ENCODE measurements at places on chromosomes 2 and 18. TPM values are rescaled to one million over a fixed set of nuclear protein-coding genes. Genes with fewer than 3 reads are reported as not detected.
A peak's percentile ranks its signal among the peaks of the same experiment; 100 is the strongest.

DNA sequence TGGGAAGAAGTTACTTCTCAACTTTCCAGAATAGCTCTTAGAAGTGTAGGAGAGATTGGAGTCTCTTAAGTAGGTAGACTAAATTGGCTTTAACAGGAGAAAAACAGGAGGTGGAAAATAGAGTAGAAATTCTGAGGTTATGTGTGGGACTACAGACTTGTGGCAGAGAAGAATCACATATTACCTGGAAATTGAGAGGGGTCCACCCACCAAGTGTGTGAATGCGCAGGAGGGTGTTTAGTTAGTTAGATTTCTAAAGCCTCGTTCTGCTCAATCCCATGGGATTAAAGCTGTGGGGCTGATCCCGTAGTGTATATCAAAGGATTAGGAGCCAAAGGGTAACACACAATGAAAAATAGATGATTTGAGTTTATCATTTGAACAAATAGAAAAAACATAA lies 319.1 kb downstream of the TRIB2 start:
- DNase-seq, result no peak

DNA sequence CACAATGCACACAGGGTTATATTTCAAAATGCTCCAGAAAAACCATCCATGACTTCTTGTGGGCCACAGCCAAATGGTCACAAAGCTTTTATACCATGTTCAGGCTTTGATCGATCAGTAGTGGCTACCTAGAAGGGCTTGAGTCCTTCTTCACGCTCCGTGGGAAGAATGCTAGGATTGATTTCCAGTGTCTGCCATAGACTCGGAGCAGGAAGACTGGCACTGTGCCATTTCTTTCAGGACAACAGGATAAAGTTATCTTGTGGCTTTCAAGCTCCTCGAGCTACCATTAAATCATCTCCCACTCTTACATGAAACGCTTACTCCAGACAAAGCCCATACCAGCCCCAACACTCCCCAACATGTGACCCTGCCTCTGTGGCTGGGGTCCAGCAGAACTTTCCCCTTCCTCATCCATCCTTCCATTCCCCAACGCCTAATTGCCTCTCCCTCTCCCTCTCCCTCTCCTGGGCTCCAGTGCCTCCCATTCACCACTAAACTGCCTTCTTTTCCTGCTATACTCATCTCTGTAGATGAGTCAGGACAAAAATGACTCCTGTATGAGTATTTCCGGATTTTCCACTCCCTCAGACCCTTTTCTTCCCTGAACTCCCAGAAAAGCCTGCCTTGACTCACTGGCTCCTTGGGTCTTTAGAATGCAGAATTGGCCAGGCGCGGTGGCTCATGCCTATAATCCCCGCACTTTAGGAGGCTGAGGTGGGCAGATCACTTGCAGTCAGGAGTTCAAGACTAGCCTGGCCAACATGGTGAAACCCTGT lies 40.9 kb downstream of the ADD2 start:
- DNase-seq, result no peak

DNA sequence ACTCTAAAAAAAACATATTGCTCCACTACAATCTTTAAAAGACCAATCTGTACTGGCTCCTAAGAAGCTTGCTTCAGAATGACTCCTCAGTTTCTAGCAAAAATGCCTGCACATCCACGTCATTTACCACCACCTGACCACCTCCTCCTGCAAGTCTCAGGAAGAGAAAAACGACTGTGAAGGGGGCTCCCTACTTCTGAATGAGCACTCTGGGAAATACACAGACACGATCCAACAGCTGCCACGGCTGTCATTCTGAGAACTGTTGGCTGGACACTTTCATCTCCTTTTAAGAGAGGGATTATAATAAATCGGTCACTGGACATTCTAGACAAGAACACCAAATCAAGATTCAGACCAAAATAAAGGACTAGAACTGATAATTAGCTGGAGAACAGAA lies 21.5 kb downstream of the EPG5 start:
- DNase-seq, result no peak

The SH3RF3 gene
- 0.16 TPM for total RNA-seq

The TCF23 gene
- not detected for total RNA-seq

DNA sequence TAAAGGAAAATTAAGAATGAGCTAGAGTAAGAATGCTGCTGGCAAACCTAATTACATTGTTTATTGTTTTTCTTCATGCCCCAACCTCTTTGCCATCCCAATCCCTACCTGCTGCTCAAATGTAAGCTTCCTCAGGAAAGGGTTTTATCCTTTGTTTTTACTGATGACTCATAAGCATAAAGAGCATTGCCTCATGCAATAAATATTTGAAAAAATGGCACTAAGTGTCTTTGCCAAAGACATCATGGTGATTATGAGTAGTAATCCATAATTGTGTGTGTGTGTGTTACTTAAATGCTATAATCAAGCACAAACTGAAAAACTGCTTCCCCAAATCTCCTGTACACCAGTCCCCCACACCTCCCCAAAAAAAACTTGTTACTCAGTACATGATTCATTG lies 53.4 kb downstream of the DNER start:
- no peak for DNase-seq

GRCh38 chr2:147642765-147643164 lies 202.1 kb upstream of the ACVR2A start:
- DNase-seq, result no peak

- no peak for DNase-seq
These were observed 166.0 kb downstream of the SEPTIN10 start for GRCh38 chr2:109447776-109448175.

GRCh38 chr2:209556354-209556961 lies 132.6 kb downstream of the MAP2 start:
- DNase-seq, result peak; percentile 70

- DNase-seq, result no peak
These were observed 19.2 kb downstream of the KCNF1 start for GRCh38 chr2:10930721-10931516.

The PLGLB1 gene
- not detected for total RNA-seq

DNA sequence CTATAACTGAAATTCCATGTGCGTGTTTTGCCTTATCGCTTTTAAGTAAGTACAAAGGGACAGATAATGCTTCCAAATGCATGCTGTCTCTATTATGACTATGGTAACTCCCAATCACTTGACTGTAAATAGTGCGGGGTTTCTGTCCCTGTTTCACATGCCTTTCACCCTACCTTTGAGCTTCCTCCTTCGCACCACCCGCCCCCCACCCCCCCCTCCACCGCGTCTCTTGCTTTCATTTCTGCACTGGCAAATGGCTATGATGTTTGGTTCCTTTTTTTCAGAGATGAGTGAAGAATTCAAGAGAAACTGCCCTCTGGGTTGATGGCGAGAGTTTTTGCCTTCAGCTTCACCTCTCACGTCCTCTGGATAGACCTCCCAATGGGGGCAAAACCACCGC lies 25.0 kb upstream of the SPP2 start:
- DNase-seq, result no peak

The LIPG gene
- 96.0 TPM for total RNA-seq

DNA sequence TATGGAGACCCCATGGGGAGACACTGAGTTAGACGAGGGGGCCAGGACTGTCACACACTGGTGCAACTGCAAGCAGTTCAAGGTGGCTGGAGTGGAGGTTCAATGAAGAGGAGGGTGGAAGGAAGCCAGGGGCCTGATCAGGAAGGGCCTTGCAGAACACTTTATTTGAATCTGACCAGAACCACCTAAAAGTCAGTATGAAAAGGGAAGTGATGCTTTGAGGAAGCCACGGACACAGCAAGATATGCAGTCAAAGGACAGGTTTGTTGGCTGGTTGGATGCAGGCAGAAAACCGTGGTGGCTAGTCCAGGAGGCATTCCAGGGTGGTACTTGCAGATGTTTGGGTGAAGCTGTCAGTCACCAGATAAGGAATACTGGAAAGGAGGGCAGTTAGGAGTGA lies 3.5 kb upstream of the FAM124B start:
- no peak for DNase-seq

The USP34 gene
- total RNA-seq, result 40.6 TPM

GRCh38 chr2:43348908-43349661 lies 122.7 kb upstream of the ZFP36L2 start:
- no peak for DNase-seq

The SLC5A7 gene
- total RNA-seq, result not detected

- no peak for DNase-seq
These were observed at the start of gene TBR1 for GRCh38 chr2:161415987-161416707. Gene TBR1 (plus strand): TSS chr2:161416297. CDS start chr2:161416411, 114 bp downstream.

The SEMA4C gene
- 8.8 TPM for total RNA-seq

DNA sequence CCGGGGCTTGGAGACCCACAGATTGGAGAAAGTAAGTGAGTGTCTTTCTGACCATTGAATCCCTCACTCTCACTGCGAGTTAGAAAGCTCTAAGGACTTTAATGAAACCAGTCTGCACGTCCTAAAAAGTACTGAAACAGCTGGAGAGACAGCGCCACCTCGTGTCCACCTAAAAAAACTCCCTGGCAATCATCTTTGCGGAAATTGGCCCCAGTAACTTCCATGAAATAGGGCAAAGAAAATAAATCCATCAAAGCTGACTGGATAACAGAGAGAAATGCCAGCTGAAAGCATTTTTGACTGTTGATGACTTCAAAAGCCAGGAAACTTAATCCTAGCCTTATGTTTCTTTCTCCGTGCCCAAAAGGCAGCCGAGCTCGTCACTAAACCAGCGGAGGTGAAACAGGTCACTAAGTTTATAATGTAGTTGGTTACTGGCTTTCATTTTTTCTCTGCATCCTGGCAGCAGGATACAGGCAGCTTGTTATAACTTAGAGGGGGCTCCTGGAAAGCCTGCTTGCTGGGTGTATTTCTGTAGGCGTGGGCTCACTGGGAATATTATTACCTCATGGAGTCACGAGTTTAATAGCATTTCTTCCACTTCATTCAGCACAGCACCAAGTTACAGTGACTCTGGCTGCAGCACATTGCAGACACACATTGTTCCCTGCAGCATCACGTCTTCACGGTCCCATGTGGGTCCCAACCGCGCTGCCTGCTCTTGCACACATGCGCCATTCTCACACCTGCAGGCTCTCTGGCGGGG lies 266.5 kb downstream of the HRH4 start:
- peak; percentile 72 for DNase-seq

The KCNG2 gene
- total RNA-seq, result not detected

The ABI2 gene
- 23.1 TPM for total RNA-seq

The LINC00305 gene
- not detected for total RNA-seq

The MREG gene
- 13.8 TPM for total RNA-seq

GRCh38 chr2:9668687-9669345 lies 38.0 kb upstream of the YWHAQ start:
- no peak for DNase-seq

DNA sequence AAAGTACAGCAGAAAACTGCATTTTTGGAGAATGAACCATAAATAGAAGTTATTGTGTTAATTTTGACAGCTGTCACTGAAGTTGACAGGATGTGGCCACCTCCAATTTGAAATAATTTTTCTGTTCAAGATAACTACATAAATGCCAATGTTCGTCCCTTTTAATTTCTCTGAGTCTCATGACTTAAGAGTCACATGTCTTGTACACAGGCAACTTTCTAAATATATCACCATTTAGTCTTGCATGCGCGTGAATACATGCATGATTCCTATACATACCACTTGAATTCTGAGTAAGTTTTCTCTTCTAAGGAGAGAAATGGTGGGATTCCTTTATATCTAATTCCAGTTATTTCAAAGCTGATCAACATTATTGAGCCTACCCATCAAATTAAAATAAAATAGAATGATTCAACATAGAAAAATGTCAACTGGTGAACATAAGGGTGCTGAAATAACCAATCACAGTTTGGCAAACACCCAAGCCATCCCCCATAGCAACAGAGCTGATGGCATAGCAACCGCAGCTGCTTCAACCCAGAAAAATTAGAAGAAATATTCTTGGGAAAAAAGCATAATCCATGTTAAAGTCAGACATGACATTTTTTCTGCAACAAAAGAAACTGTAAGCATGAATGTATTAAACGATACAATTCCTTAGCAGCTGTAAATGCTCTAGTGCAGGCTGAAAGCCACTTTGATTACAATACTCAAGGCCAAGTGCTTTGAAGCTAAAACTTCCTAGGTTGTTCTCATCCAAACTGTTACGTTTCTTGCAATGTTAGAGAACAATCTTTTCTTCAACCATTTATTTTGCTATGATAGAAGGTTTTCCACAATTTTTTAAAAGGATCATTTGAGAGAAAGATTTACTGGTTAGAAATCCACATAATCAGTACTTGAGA lies 282.7 kb downstream of the DLGAP1 start:
- no peak for DNase-seq

The PRSS56 gene
- not detected for total RNA-seq

DNA sequence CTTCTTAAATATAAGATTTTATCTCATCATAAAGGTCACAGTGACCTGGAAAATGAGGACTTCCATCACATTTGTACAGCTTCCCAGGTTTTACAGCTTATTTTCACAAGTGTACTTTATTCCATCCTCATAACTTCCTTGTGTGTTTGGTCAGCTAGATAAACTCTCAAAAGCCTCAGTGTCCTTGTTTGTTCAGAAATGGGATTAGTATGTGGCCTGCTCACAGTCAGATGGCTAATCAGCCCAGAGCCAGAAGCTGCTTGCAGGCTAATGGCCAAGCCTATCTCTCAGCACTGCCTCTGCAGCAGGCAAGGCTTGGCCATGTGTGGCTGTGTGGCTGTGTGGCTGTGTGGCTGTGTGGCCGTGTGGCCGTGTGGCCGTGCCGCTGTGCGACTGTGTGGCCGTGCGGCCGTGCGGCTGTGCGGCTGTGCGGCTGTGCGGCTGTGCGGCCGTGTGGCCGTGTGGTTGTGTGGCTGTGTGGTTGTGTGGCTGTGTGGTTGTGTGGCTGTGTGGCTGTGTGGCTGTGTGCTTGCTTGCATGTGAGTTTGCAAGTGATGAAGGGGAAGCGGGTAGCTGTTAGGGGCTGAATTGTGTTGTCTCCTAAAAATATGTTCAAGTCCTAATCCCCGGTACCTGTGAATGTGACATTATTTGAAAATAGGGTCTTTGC lies 233.0 kb upstream of the TNP1 start:
- no peak for DNase-seq

DNA sequence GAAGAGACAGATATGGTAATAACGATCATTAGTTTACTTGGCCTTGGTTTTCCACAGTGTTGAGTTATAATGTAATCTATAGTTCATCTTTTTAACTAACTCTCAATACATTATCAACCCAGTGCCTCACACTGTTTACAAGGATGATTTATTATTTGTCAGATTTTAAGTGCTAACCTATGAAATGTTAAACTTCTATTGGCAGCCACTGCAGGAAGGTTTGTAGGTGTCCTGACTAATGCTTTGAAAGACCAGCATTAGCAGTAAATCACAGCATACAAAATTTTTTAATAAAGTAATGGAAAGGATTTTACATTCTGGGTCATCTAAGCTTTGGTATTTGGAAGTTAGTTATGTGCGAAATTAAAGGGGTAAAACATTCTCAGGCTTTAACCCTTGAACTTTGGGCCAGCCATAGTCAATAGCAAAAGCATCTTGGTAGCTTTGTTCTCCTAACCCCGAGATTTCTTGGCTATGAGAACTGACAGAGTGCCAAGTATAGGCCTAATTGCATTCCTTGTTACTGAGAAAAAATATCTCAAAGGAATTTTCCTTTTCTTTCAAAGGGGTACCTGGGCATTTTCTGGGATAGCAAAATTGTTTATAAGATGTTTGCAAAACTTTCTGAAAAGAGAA lies 30.6 kb downstream of the SPATS2L start:
- no peak for DNase-seq

The HOXD3 gene
- total RNA-seq, result not detected

Data from HT-29 (cell line).